ENCODE measurements at places on chromosomes 2 and 18. TPM values are rescaled to one million over a fixed set of nuclear protein-coding genes. Genes with fewer than 3 reads are reported as not detected.

DNA sequence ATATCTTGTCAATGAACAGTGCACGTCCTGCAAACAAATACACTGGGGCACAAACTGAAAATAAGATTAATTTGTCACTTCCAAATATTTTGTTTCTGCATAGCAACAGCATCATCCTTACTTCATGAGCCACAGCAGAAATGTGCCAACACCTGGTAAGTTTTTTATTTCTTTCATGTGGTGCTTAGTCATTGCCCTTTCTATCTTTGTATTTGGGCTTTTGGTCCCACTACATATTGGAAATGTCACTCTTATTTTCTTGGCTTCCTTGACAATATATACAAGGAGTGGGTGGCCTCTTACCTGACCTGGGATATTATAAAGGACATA is 208.0 kb downstream of the RBM43 start:
- DNase-seq, result no peak

- DNase-seq, result no peak
Observed at GRCh38 chr2:164314148-164314547, 307.1 kb downstream of the GRB14 start.

- no peak for DNase-seq
Observed at GRCh38 chr2:3115301-3116042, 262.1 kb downstream of the EIPR1 start.

DNA sequence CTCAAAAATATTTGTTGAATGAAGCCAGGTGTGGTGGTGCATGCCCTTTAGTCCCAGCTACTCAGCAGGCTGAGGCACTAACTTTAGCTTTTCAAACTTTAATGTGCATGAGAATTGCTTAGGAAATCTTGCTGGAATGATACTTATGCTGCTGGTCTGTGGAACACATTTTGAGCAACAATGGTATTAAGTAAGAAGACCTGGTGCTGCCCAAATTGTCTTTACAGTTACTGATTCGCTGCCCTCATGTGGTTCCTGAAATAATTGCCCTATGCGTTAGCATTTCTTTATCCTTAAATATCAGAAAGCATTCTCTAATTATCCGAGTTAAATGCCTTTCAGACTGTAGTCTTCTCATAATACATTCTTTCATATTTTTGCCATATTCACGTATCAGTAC is 76.0 kb upstream of the SESTD1 start:
- DNase-seq, result no peak

- no peak for DNase-seq
Observed at GRCh38 chr2:96906729-96907114, 36.8 kb upstream of the SEMA4C start.

DNA sequence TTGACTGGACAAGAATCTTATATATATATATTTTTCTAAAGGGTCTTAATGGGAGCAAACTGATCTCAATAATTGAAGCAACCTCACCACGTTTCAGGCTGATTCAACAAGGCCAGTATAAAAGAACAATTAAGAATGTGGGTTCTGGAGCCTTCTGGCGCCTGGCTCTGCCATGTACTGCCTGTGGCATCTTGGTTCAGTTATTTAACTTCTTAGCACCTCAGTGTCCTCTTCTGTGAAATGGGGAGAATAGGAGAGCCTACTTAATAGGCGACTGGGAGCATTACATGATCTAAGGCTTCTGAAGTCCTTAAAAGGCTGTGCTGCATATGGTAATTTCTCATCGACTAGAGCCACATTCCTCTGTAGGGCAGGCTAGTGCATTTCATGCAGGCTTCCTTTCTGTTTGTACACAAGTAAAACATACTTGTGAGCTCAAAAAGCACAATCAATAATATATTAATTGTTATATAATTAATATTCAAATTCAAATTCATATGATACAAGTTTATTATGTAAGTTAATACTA is 118.4 kb upstream of the LYPD1 start:
- DNase-seq, result no peak

GRCh38 chr2:177325554-177325953 is 61.0 kb upstream of the NFE2L2 start:
- no peak for DNase-seq

DNA sequence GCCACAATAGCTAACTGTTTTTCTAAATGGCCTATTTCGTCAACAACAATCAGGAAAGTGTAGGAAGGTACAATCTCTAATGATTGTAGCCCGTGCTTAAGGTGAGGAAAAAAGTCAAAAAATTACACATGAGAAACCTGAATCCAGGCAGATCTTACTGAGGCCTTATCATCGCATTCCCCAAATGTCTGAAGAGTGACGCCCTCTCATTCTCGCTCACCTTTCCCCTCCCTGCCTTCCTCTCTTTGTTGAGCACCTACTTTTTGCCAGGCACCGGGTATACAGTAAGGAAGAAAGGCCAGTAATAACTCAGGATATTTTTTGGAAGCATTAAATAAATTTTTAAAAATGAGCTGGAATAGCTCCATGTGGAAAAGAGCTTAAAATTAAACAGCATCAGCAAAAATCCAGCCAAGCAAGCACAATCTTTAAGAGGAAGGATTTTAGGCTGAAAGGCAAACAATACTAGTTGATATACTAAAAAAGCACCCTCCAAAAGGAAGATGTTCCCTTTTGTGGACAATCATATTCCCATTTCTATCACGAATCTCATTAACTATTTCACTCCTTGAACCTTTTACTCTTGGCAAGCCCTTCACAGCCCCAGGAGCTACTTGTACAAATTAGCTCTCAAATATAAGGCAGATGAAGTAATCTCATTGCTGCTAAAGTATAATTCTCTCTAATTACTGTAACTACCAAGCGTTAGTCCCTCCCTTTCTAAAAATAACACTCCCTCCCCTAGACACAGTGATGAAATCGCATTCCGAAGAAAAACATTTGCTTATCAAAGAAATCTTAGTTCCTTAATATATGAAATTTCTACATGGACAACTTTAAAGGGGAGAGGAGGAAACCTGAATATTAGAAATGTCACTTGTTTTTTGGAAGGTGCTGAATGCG is 40.0 kb downstream of the STAT1 start:
- no peak for DNase-seq

DNA sequence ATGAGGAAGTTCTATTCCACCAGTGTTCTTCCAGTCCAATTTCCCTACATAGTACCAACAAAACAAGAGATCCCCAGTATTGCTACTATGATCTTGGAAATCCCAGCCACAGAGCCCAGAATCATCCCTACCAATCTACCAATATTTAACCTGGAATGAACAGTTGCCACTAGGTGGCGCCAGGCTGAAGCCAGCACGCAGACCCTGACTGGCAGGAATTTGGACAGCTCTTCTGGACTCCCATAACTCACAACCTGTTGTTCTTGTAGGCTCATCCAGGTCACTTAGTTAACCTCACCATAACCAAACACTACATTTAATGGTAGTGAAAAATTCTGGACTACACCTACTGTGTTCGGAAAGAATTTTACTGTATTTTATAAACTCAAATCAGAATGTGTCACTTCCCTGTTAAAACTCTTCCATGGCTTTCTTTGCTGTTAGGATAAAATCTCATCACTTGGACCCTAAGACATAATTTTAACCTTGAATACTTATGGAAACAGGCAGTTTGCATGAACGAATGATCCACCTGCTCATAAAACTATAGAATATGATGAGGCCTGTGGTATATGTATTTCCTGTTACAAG is 59.8 kb upstream of the SLC38A11 start:
- DNase-seq, result peak; percentile 79

DNA sequence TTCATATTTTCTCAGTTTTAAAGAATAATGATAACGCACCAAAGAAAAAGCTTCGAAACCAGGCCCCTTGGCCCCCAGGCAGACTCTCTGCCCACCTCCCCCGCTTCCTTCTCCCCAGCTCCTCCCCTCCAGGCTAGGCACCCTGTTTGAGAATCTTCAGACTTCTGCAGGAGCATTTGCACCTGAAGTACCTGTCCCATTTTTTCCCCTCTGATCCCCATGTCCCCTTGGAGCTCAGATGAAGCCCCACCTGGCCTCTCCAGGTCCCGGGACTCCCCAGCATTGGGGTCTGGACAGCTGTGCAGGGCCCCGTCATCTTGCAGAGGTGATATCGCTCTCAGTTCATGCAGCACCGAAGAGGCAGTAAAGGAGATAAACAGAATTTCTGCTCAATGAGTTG is 35.5 kb upstream of the KLHL29 start:
- DNase-seq, result peak; percentile 55

GRCh38 chr2:239881561-239882320 is 143.4 kb downstream of the NDUFA10 start:
- no peak for DNase-seq

DNA sequence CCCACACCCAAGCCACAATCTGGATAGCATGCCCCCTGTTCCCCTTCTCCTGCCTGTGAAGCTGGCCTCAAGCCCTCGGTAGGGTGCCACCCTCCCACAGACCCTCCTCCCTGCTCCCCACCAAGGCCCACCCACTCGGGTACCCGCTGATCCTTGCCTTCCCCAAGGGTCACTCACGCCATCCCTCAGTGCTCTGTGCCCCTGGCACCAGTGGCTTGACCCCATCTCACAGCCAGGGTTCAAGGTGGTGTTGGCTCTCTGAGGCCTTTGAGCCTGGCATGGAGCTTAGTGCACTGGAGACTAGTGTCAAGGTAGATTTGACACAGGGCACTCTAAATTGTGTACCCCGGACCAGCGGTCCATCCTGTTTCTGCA is 11.9 kb downstream of the ADRA2B start:
- peak; percentile 58 for DNase-seq

DNA sequence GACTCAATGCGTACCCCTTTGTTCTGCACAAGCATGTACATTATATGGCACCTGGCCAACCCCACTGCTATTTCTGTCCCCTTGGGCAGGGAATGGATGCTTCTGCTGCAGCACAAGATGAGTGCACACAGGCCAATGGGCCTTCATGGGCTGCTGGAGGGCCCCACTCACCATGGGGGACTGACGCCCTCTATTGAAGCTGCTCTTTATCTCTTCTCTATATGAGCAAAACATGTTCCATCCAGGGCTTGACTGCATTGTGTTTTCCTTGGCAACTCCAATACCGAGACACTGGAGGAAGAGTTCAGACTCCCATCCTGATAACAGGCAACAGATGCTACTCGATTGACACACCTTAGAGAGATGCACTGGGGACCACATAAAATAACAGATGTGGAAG is 251.6 kb upstream of the NCKAP5 start:
- no peak for DNase-seq

Gene COL4A3
- total RNA-seq, result 1.6 TPM

Gene ZFP36L2
- total RNA-seq, result 41.4 TPM

Gene UGT1A9
- not detected for total RNA-seq

Gene G6PC2
- not detected for total RNA-seq

Gene RBBP8
- total RNA-seq, result 7.2 TPM

Gene DAPL1
- not detected for total RNA-seq

Gene CD207
- total RNA-seq, result 0.16 TPM
